ENCODE measurements at places on chromosomes 4 and X. TPM values are rescaled to one million over a fixed set of nuclear protein-coding genes. Genes with fewer than 3 reads are reported as not detected.

Gene SMC1A
- total RNA-seq, result 54.2 TPM

DNA sequence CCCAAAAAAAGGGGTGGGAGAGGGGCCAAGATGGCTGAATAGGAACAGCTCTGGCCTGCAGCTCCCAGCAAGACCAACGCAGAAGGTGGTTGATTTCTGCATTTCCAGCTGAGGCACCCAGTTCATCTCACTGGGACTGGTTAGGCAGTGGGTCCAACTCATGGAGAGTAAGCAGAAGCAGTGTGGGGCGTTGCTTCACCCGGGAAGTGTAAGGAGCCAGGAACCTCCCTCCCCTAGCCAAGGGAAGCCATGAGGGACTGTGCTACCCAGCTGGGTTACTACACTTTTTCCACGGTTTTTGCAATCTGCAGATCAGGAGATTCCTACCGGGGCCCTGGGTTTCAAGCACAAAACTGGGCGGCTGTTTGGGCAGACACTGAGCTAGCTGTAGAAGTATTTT lies 13.9 kb upstream of the OCIAD1 start:
- no peak for DNase-seq

Gene HHIP
- not detected for total RNA-seq

- no peak for DNase-seq
Measured at GRCh38 chr4:123088501-123088900, 166.1 kb upstream of the NUDT6 start.

DNA sequence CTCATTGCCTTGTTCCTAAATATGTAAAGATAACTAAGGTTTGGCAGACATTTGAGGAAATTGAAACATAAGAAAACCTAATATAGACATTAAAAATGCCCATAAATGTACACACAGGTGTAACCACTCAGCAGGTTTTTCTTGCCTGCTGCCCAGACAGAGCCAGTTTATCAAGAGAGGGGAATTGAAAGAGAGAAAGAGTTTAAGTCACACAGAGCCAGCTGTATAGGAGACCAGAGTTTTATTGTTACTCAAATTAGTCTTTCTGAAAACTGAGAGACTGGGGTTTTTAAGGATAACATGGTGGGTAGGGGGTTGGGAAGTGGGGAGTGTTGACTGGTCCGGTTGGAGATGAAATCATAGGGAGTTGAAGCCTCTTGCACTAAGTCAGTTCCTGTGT lies 119.0 kb downstream of the CFAP299 start:
- DNase-seq, result no peak

DNA sequence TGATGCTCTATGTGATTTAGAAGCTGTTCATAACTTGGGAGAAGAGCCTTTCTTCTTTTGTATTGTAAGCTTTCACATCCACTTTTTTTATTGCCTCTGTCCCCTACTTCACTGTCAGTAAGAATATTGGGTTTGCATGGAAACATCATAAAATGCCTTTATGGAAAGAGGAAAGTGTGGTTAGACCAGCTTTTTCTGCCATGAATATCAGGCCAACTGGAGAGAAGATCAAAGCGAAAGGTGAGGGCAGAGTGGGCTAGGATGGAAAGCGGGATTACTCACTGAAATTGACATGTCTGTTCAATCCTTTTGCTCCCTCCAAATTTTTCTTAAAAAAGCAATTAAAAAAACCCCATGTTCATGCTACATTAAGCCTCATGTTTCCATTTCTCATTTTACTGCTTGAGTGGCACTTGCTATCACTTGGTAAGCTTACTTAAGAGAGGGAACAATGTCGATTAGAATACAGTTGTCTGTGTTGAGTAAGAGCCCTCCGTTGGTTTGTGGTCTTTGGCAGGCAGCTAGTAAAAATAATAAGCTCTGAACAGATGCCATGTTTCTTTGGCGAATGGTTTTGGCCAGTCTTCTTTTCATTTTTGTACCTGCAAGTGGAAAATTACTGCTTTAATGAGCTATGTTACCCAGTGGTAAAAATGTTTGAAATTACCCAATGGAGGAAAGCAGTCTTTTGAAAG lies 35.9 kb downstream of the SUPT20HL1 start:
- DNase-seq, result no peak

All from natural killer cell (primary cell).